Urinary bladder (tissue), 4 donors: ENCODE measurements at places on chromosomes 12 and 14.

DNA sequence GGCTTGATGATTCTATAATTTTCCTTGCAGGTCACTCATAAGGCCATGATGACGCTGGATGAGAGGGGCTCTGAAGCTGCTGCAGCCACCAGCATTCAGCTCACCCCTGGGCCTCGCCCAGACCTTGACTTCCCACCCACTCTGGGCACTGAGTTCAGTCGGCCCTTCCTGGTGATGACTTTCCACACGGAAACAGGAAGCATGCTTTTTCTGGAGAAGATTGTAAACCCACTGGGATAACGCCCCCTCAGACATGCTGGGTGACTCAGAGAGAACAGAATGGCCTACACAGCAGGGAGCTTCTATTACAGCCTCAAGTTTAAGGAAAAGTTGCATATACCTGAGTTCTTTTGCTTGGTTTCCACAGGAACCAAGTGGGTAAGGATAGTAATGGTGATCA, 34.3 kb downstream of the SERPINA3 start:
- DNase-seq: no peak

DNA sequence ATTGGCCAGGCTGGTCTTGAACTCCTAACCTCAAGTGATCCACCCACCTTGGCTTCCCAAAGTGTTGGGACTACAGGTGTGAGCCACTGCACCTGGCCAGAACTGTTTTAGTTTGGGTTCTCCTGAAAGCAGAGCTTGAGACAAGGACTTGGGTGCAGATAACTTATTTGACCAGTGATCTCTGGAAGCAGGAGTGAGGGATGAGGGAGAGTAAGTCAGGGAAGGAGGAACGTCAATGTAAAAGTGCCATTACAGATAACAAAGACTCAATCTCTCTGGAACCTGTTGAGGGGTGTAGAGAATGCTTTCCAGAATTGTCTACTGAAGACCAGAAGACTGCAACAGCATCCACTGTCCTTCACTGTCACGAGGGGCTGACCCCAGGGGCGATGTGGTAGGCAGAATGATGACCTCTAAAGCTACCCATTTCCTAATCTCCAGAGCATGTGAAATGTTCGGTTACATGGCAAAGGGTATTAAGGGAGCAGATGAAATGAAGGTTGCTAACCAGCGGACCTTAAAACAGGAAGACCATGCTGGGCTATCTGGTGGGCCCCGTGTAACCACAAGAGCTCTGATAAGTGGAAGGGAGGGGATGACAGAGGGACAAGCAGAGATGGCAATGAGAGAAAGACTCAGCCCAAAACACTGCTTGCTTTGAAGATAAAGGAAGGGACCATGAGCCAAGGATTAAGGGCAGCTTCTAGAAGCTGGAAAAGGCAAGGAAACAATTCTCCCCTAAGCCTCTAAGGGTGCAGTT, 207.8 kb downstream of the RBM19 start:
- DNase-seq: no peak

- peak; percentile 63 for DNase-seq
Observed at GRCh38 chr12:132285991-132286681, 43.3 kb downstream of the GALNT9 start.

- DNase-seq: no peak
Observed at GRCh38 chr14:76774821-76775694, 13.8 kb downstream of the VASH1 start.

GRCh38 chr14:19828314-19828713, 24.7 kb downstream of the OR4N2 start:
- DNase-seq: no peak

DNA sequence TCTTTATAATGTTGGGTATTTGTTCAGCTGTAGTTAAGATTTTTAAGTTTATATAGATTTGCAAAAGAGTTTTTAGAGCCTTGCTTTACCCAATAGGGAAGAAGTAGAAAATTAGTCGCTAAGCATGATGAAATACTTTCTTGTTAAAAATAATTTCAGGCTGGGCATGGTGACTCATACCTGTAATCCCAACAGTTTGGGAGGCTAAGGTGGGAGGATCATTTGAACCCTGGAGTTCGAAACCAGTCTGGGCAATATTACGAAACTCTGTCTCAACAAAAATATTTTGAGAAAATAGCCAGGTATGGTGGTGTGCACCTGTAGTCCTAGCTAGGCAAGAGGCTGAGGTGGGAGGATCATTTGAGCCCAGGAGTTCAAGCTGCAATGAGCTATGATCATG, 18.7 kb upstream of the SCFD1 start:
- DNase-seq: no peak

DNA sequence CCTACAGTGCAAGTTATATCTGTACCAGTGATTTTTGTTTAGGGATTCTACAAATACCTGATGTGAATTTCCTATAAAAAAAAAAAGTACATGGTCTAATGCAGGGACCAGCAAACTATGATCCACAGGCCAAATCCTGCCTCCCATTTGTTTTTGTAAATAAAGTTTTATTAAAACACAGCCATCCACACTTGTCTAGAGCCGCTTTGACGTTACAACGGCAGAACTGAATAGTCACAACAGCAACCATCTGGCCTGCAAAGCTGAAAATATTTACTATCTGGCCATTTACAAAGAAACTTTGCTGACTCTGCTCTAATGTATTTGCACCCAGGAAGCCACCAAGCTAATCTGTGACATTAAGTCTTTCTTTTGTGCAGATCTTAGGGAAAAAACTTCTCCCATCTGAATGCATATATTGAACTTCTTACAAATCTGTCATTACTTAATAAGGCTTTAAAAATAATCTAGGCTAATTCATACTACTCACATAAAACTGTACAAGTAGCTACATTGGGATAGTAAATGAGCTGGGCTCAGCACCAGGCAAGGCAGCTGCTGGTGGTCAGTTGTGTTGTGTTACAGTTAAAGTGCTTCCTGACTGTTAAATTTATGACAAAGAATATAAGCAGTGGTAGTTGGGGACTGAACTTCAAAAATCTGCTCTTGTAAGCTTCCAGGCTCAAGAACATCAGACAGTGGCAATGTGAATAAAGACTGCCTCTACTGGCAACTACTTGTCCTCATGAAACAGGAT, 303.3 kb downstream of the MED13L start:
- DNase-seq: no peak

DNA sequence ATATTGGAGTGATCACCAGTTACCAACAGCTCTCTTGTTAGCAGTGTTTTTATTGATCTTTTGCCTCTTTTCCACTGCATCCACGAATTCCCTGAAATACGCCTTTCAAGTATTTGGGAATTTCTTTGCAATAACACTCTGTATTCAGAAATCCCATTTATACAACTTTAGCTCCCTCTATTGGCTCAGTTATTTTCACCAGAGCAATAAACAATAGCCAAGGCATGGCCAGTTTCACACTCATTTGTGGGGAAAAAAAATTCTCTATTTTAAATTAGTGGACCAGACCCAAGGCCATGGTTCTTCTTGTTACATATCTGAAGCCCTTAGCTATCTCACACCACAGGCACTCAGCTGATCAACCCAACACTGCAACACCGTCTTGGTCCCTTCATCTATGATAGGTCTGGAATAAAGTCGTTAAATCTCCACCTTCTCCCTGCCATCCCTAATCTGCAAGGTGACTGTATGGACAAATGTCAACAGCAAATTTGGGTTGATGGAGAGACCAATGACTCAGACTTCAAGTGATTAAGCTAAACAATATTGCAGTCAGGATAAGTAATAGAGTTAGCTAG, 92.4 kb upstream of the TMEM260 start:
- no peak for DNase-seq

DNA sequence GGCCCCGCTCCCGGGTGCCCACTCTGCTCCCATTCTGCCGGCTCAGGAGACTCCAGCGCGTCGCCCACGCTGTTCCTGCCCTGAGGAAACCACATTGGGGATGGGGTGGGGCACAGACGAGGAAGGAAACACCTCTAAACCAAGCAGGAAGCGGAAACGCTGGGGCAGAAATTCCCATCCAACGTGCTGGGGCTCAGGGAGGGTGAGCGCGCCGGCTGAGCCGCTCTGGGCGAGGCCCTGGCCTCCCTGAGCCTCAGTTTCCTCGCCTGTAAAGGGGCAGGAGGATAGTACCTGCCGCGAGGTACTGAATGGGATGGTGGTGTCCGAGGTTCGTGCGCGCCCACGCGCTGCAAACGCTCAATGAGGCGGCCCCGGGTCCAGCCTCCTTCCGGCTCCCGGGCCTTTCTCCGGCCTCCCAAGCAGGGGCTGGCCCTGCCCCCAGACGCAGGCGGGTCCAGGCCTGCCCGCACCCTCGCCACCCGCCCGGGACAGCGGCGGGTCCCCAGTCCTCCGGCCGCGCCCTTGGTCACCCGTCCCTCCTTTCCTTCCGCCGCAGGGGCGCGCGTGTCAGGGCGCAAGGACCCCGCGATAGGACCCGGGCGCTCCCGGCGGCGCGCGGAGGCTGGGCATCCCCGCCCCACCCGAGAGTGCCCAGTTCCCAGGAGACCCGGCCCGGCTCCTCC, 673 bp downstream of the BEGAIN start:
- DNase-seq: no peak

GRCh38 chr12:104785886-104786285, 172.2 kb downstream of the SLC41A2 start:
- no peak for DNase-seq

DNA sequence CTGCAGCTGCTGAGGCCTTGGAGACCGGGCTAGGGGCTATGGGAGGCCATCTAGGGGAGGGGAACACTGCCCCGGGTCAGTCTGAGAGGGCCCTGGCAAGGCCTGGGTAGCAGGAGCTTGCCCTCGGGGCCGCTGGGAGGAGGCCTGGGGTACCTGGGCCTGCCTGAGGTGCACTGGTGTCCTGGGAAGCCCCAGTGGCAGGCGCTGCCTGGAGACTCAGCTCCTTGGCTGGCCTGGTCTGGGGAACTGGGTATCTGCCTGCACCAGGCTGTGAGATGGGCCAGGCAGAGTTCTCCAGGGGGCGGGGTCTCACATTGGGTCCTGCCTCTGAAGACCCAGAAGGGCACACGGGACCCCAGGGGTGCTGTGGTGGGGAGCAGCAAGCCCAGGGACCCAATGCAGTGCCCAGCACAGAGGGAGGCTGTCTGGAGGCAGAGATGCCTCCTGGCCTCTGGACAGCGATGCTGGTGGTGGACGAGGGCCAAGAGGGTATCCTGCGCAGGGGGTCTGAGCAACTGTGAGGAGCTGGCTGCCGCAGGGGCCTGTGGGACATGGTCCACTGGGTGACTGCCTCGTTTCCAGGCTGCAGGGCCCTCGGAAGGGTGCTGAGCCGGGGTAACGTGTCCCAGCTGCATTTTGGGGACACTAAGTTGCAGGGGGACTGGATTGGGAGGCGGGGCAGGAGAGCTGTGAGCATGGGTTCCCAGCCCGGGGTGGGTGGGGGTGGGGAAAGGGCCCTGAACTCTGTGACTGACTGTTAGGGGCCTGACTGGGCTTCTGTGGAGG, 7.4 kb upstream of the MTA1 start:
- no peak for DNase-seq

DNA sequence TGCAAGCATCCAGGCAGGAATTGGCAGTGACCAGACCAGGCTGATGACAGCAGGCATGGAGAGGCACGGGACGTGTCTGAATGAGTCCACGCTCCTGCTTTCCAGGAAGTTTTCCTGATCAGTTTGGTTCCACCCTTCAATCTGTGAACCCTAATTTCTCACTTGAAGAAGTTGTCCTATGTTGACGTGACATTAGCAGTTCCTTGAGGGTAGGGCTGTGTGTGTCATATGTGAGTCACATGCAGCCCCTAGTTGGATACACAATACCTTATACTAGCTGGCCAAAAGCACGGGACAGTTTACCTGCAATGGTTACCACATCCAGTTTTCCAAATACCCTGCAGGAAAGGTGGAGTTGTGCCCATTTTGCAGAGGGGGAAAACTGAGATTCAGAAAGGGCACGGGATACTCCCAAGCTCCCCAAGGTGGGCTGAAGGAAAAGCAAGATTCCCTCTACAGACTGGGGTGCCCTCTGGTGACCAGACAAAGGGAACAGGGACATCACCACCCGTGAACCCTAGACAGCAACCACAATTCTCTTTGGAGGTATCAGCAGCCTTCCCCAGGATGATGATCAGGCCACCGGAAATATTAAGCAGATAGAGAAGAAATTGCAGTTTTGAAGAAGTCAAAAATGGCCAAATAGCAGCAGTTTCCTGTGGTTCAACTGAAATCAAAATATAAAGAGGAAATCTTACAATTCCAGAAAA, 194.5 kb downstream of the PHETA1 start:
- no peak for DNase-seq

- no peak for DNase-seq
Observed at GRCh38 chr14:93023802-93024434, 91.8 kb downstream of the ITPK1 start.

DNA sequence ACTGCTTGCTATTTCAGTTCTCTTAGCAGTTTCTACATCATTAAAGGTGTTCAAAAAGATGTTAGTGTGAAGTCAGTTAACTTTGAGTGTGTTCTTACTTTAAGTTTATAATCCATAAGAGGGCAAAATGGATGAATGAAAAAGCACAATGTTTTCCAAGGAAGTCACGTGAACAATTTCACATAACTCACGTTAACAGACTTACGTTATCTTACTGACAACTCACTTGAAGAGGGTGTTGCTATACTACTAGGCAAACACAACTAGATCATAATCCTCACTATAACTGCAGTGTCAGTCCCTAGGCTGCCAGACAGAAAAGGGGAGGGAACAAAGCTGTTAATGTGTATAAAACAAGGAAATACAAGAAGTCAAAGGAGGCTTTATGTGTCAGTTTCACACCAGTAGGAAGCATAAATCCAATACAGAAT, 6.4 kb downstream of the SLC2A13 start:
- DNase-seq: no peak

- DNase-seq: no peak
Observed at GRCh38 chr12:12654691-12655460, 41.1 kb downstream of the GPR19 start.

DNA sequence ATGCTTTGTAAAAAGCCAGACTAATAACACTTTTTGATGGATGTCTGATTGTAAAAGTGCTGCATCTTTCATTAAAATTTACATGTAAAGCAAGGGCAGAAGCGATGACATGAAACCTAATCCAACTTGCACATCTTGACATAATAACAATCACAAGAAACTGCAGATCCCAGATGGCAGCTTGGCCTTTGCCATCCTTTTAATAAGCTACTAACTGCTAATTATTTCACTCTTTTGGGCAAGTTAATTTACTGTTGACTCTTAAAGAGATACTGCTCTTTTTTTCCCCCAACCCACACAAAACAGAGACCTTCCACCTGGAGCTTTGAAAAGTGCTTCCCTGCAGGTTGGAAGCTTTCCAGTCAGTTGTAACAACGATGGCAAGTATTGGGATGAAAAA, 137.5 kb downstream of the NRXN3 start:
- DNase-seq: no peak

- no peak for DNase-seq
Observed at GRCh38 chr14:58439476-58439875, 12.0 kb downstream of the KIAA0586 start.
